ENCODE measurements at places on chromosomes 13 and 19. TPM values are rescaled to one million over a fixed set of nuclear protein-coding genes. Genes with fewer than 3 reads are reported as not detected.

Gene PTBP1
- 799 TPM for total RNA-seq

GRCh38 chr13:49146950-49147355 lies 73.2 kb upstream of the MLNR start:
- no peaks in the 10 kb centered on the region for H3K27me3 ChIP-seq
- H3K4me3 ChIP-seq = peak overlapping the region; percentile 54
- DNase-seq = no peak
- H3K27ac ChIP-seq = peak overlapping the region; percentile 74

- no peak for DNase-seq
- no peaks in the 10 kb centered on the region for H3K4me1 ChIP-seq
- H3K36me3 ChIP-seq = no peaks in the 10 kb centered on the region
- no peak overlapping the region for H3K27ac ChIP-seq
These were observed 21.5 kb upstream of the GSX1 start for GRCh38 chr13:27770809-27771208.

Gene RHPN2
- 5.3 TPM for total RNA-seq

Gene LNX2
- total RNA-seq = 4.0 TPM

- no peaks in the 10 kb centered on the region for H3K27me3 ChIP-seq
- no peaks in the 10 kb centered on the region for H3K4me1 ChIP-seq
- no peak for DNase-seq
- H3K36me3 ChIP-seq = no peaks in the 10 kb centered on the region
- H3K27ac ChIP-seq = no peak overlapping the region
These were observed 129.1 kb upstream of the HTR2A start for GRCh38 chr13:47025791-47026447.

- no peaks in the 10 kb centered on the region for H3K27me3 ChIP-seq
- H3K36me3 ChIP-seq = peaks cover 29% of the 10 kb centered on the region
- H3K27ac ChIP-seq = no peak overlapping the region
- no peak overlapping the region for H3K4me3 ChIP-seq
- DNase-seq = no peak
These were observed 14.2 kb downstream of the UPF1 start for GRCh38 chr19:18845961-18846360.

Gene ZNF507
- total RNA-seq = 28.6 TPM

DNA sequence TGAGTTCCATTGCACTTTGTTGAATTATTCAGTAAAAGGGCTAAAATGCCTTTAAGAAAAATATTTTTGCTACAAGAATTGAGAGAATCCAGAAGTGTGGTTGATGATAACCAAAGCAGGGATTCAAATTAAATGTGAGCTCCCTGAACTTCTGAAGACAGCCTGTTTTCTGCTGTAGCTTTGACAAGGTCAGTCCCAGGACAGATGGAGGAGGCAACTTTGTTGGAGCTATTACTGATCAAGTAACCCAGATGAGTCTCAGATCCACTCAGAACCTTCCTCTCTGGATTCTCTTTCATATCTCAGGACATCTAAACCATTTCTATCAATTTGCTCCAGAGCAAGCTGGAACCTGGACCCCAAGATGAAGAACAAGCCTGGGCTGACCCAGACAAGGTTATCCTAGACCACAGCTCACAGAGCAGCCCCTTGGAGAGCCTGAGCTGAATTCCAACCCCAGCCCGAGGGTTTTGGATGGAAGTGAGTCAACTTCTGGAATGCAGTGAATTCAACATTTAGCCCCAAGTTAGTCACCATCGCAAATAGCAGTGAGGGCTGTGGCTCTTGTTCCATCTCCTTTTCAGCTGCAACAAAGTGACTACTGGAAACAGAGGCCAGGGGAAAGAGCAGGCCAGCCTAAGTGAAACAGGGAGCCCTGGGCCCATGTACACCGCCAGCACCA lies 137.8 kb upstream of the TSC22D1 start:
- no peaks in the 10 kb centered on the region for H3K36me3 ChIP-seq
- DNase-seq = no peak
- peaks cover 7% of the 10 kb centered on the region for H3K27me3 ChIP-seq
- H3K4me3 ChIP-seq = no peak overlapping the region
- peaks cover 17% of the 10 kb centered on the region for H3K4me1 ChIP-seq

DNA sequence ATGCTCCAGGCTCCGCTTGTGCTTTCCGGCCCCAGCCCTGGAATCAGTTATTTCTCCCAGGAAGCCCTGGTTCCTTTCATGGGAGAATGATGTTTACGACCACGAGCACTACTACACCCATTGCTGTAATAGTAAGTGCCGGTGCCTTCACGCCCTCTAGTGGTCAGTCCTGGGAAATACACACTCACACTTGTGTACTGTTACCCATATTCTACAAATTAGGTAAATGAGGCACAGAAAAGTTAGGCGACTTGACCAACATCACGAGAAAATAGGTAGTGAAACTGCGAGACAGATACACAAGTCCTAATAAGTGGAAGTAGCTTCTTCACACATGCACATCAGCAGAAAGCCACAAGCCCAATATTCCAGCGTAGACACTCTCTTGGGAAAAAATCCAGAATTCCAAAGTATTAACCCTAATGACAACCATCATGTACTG lies 21.7 kb downstream of the CEACAM21 start:
- no peak overlapping the region for H3K27ac ChIP-seq
- no peak overlapping the region for H3K4me3 ChIP-seq
- peaks cover 14% of the 10 kb centered on the region for H3K4me1 ChIP-seq
- DNase-seq = peak; percentile 60
- H3K36me3 ChIP-seq = no peaks in the 10 kb centered on the region

DNA sequence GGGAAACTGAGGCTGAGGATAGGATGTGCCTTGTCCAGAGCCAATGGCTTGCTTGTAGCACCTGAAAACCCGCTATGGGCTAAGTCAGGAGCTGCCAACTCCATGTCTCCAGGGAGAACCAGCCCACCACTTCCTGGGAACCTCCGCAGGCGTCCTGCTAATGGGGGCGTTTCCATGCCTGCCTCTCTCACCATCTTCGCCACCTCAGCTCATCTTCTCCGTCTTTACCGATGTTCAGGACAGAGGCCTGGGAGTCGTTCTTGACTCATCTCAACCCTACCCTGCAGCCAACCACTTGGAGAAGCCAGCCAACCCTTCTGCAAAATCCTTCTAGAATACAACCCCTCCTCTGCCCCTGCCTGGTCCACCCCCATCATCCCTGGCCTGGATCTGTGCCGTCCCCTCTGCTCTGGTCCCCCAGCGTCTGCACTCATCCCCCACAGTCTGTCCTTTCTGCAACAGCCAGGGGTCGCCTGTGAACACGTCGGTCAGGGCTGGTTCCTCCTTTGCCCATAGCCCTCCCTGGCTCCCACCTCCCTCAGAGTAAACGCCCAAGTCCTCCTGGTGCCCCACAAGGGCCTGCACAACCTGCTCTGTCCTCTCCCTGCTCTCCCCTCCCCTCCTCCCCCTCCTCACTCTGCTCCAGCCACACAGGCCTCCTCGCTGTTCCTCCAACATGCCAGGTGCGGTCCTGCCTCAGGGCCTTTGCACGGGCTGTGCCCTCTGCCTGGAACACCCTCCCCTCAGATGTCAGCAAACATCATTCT lies 31.0 kb downstream of the PTPRS start:
- H3K36me3 ChIP-seq = no peaks in the 10 kb centered on the region
- H3K4me1 ChIP-seq = no peaks in the 10 kb centered on the region
- no peak overlapping the region for H3K4me3 ChIP-seq
- DNase-seq = no peak
- no peaks in the 10 kb centered on the region for H3K27me3 ChIP-seq
- H3K27ac ChIP-seq = no peak overlapping the region

Gene FBXO46
- total RNA-seq = 29.6 TPM

GRCh38 chr13:95044452-95045205 lies 256.6 kb downstream of the ABCC4 start:
- no peak for DNase-seq
- H3K4me3 ChIP-seq = no peak overlapping the region
- H3K27ac ChIP-seq = no peak overlapping the region

GRCh38 chr19:10580979-10581631 lies 6.0 kb downstream of the AP1M2 start:
- peaks cover 8% of the 10 kb centered on the region for H3K4me1 ChIP-seq
- H3K36me3 ChIP-seq = no peaks in the 10 kb centered on the region
- H3K27me3 ChIP-seq = peaks cover 4% of the 10 kb centered on the region
- peak; percentile 87 for DNase-seq
- H3K27ac ChIP-seq = no peak overlapping the region
- no peak overlapping the region for H3K4me3 ChIP-seq

Gene ZNF8
- total RNA-seq = 4.1 TPM

DNA sequence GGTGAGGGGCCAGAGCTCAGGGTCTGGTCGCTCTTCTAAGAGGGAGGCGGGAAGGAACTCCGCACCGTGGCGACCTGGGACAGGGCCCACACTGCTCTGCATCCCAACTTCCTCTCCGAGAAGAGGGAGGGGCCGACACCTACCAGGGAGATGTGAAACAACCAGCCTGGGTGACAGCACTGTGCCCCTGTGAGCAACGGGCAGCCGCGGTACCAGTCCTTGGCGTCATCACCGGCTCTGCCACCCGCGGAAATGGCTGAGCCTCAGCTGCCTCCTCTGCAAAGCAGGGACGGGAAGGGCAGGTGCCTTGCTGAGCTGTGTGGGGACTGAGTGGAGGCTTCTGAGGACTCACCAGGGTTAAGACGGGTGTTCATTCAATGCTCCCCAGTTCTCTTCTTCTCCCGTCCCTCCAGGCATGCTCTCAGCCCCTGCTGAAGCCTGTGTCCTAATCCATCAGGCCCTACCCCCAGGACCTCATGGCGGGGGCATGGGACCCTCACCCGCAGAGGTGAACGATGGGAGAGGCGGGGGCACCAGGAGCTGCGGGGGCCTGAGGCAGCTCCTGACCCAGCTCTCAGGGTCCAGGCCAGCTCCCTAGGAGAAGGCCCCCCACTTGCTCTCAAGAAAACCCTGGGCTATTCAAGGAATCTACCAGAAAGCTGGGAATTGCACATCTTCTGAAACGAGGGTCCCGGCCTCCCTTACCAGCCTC lies 9.3 kb downstream of the ZNF787 start:
- H3K4me1 ChIP-seq = peaks cover 49% of the 10 kb centered on the region
- no peak overlapping the region for H3K27ac ChIP-seq
- peak; percentile 57 for DNase-seq
- peak overlapping the region; percentile 10 for H3K4me3 ChIP-seq

DNA sequence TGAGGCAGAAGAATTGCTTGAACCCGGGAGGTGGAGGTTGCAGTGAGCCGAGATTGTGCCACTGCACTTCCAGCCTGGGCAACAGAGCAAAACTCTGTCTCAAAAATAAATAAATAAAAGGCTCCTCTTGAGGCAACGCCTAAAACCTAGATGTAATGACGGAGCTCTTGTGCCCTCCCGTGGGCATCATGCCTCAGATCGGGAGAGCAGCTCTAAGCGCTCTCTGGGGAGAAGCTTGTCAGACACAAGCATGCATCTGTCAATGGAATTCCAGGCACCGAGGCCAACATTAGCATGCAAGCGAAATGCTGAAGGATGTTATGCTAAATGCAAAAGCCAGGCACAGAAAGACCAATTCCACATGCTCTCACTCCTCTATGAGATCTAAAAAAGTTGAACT lies 45.6 kb upstream of the MRI1 start:
- no peak overlapping the region for H3K4me3 ChIP-seq
- H3K27me3 ChIP-seq = peaks cover 11% of the 10 kb centered on the region
- H3K4me1 ChIP-seq = no peaks in the 10 kb centered on the region
- no peak for DNase-seq
- H3K36me3 ChIP-seq = peaks cover 3% of the 10 kb centered on the region

DNA sequence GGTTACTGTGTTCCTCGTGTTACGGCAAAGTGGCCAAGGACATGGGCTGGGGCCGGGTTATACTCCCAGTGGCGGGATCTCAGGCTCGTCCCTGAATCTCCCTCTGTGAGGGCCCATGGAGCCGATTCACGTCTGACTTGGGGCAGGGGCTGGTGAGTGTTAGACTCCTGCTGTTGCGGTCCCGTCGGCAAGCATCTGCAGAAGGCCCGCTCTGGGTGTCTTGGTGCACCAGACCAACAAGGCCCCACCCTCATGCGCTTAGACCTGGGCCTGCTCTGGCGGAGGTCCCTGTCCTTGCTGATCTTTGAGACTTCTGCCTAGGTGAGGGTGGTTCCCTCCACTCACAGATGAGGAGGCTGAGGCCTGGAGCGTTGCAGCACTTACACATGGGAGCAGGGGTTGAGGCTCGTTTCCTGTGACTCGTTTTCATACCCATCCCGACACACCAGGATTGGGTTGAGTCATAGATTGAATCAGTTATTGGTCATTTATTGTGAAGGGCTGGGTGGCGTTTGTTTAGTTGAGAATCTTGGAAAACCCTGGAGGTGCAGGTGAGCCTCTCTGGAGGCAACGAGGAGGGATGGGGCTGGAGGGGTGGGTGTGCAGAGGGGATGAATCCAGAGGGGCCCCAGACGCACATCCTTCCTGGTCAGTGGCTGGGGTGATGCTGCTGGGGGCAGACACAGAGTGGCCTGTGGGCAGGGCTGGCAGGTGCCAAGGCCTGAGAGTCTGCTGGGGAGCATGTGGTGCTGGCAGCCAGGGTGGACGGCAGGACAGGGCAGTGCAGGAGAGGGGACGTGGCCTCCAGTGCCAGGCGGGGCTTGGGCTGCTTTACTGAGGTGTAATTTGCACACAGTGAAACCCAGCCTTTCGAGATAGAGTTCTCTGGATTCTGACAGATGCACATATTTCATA lies 4.6 kb downstream of the EPN1 start:
- H3K4me3 ChIP-seq = no peak overlapping the region
- no peaks in the 10 kb centered on the region for H3K27me3 ChIP-seq
- H3K4me1 ChIP-seq = peaks cover 39% of the 10 kb centered on the region
- no peak overlapping the region for H3K27ac ChIP-seq

GRCh38 chr19:2014131-2014571 lies 1.4 kb downstream of the BTBD2 start:
- no peak for DNase-seq
- peaks cover 7% of the 10 kb centered on the region for H3K4me1 ChIP-seq
- no peaks in the 10 kb centered on the region for H3K27me3 ChIP-seq
- no peak overlapping the region for H3K27ac ChIP-seq

DNA sequence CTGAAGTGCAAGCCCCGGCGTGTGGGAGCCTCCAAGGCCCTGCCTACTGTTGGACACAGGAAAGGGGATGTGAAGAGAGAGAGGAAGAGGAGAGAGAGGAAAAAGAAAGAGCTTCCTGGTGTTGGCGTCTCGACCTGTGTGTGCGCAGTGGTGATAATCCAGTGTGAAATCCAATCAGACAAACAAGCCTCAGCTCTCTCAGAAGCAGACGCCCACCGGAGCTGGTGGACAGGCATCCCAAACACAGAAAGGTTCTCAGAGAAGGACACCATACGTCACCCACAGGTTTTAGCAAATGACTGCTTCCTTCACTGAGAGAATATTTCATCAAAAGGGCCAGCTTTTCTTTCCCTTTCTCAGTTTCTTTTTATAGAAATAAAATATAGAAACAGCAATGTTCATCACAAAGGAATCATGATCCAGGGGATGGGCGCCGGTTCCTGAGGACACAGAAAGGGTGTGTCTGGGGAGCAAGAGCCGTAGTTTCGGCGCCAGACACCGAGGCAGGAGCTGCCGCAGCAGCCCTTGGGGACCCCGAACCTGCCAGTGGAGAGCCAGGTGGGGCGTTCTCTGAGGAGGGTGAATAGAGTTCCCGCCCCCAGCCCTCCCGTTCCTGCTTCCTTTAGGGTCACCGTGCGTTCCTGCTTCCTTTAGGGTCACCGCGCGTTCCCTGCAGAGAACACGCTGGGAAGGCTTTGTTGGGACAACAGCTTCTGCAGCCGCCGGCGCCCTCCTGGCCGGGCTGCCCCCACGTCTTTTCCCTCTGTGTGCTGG lies 145.8 kb upstream of the SOX1 start:
- H3K36me3 ChIP-seq = no peaks in the 10 kb centered on the region
- no peak overlapping the region for H3K4me3 ChIP-seq
- peaks cover 10% of the 10 kb centered on the region for H3K27me3 ChIP-seq
- no peak overlapping the region for H3K27ac ChIP-seq
- H3K4me1 ChIP-seq = no peaks in the 10 kb centered on the region

- H3K27me3 ChIP-seq = peaks cover 86% of the 10 kb centered on the region
- H3K4me3 ChIP-seq = no peak overlapping the region
- no peak overlapping the region for H3K27ac ChIP-seq
- no peak for DNase-seq
- H3K4me1 ChIP-seq = peaks cover 29% of the 10 kb centered on the region
- no peaks in the 10 kb centered on the region for H3K36me3 ChIP-seq
These were observed 1.6 kb upstream of the PDE4C start for GRCh38 chr19:18227781-18228271.
